HCT116 (cell line): ENCODE measurements at places on chromosomes 1 and 21. TPM values are rescaled to one million over a fixed set of nuclear protein-coding genes. Genes with fewer than 3 reads are reported as not detected.

Gene TTC24
- not detected for total RNA-seq

GRCh38 chr1:87642581-87643221 is 314.0 kb downstream of the LMO4 start:
- DNase-seq = no peak

GRCh38 chr1:107935396-107936064 is 29.4 kb downstream of the VAV3 start:
- no peak for DNase-seq

DNA sequence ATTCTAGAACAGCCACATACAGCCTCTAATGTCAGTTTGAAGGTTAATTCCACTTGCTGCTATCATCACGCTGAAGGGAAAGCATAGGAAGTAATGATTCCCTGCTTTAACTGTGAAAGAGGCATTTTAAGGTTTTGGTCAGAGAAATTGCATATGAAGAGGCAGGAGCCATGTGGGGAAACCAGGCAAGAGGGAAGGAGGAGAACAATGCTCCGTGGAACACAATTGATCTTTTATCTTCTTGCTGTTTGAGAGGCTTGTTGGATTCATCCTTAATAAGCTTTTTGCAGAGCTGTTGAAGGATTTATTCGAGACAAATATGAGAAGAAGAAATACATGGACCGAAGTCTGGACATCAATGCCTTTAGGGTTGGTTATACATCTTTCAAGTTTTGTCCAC is 35.9 kb downstream of the SMAP2 start:
- DNase-seq = no peak

- no peak for DNase-seq
These were observed 41.2 kb downstream of the AHDC1 start for GRCh38 chr1:27562534-27563340.

DNA sequence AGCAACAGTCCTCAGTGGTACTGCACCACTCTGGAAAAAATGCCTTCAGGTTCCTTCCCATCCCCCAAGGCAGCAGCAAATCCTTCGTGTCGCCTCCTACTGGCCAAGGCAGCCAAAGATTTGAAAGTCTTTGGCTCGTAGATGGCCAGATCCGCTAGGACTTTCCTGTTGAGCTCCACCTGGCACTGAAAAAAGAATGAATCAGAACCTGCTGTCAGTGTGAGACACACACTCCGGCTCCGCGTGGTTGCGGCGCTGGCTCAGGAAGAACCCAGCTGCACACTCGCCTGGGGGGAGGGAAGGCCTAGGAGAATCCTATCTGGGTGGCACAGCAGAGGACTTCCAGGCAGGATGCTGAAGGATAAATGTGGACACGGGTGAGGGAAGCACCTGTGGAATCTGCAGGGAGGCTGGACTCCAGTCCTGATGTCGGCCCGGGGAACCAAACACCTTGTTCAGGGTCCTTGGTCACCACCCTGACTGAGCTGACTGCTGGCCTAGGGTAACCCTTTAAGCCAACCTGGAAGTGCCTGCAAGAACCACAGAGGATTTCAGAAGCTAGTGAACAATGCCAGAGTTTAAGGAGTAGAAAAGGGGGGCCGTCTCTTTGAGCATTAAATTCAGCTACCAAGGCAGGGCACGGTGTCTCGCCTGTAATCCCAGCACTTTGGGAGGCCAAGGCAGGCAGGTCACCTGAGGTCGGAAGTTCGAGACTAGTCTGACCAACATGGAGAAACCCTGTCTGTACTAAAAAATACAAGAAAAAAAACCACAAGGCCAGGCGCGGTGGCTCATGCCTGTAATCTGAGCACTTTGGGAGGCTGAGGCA is 3.2 kb upstream of the CCNL2 start:
- DNase-seq = peak; percentile 52

Gene AMY1C
- not detected for total RNA-seq

Gene RGS8
- not detected for total RNA-seq

Gene IQCC
- 4.7 TPM for total RNA-seq

GRCh38 chr1:187481581-187482148 is 652.9 kb downstream of the PLA2G4A start:
- DNase-seq = no peak

- no peak for DNase-seq
These were observed 101.8 kb downstream of the TGFBR3 start for GRCh38 chr1:91784191-91784590.

Gene KCNN3
- 1.1 TPM for total RNA-seq

Gene HAPLN2
- total RNA-seq = 0.54 TPM

Gene C1orf87
- not detected for total RNA-seq

Gene CCDC17
- total RNA-seq = 2.4 TPM

DNA sequence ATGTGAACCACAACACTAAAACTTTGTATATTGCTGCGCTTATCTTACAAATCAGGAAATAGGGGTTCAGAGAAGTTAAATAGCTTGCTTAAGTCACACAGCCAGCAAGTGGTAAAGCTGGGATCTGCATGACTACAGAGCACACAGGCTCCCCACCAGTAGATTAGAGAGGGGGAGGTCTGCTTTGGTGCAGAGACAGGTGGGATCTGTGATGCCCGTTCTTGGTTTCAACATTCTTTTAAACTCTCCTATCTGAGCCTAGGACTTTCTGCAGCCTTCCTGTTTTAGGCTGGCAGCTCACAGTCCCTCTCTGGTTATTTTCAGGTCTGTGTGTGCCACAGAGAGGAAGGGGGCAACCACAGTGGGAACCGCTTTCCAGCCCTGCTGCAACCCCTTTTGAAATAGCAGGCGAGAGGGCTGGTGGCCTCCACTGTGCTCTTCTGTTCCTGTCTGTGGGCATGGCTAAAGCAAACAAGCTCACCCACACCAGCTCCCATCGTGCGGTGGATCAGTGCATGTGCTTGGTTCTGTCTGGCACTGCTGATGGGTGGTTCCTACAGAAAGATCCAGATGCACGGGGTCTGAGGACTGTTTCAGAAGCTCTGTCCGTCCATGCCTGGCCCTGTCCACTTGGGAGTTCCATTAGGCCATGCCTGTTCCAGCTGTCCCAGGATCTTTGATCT is 1.7 kb upstream of the IL6R start:
- DNase-seq = no peak

- DNase-seq = no peak
These were observed 9.3 kb downstream of the NKAIN1 start for GRCh38 chr1:31230378-31230777.

Gene SLAMF7
- total RNA-seq = 0.34 TPM

DNA sequence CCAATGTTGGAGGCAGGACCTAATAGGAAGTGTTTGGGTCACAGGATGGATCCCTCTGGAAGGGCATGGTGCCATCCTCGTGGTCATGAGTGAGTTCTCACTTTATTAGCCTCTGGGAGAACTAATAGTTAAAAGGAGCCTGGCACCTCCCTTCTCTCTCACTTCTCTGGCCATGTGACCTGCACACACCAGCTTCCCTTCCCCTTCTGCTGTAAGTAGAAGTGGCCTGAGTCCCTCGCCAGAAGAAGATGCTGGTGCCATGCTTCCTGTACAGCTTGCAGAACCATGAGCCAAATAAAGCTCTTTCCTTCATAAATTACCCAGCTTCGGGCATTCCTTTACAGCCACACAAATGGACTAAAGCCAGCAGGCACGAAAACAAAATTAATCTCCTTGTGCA is 23.6 kb downstream of the ACOT7 start:
- DNase-seq = no peak
